ENCODE measurements at places on chromosomes 12 and 14. TPM values are rescaled to one million over a fixed set of nuclear protein-coding genes. Genes with fewer than 3 reads are reported as not detected.

GLIPR1 gene
- 6.2 TPM for total RNA-seq

GRCh38 chr12:103806803-103807202 is 34.2 kb downstream of the NT5DC3 start:
- no peaks in the 10 kb centered on the region for H3K36me3 ChIP-seq
- H3K27me3 ChIP-seq, result no peaks in the 10 kb centered on the region
- peak; percentile 48 for DNase-seq
- H3K27ac ChIP-seq, result peak overlapping the region; percentile 94
- H3K4me3 ChIP-seq, result no peak overlapping the region
- peaks cover 61% of the 10 kb centered on the region for H3K4me1 ChIP-seq

DNA sequence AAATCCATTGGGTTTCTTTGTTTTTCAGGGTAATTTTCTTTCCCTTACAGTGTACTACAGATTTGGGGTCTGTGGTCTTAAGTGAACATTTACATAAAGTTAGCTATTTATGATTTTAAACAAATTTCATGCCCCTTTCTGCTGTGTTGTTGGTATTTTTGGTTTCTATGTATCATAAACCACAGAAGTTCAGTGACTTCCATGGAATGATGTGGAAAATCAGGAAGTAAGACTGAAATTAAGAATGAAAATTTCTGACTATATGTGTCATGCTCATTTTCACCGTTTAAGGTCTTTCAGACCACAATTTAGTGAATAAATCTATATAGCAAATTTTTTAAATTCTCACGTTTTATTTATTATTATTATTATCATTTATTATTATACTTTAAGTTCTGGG is 31.7 kb downstream of the ETV6 start:
- DNase-seq, result no peak
- H3K27ac ChIP-seq, result no peak overlapping the region
- no peaks in the 10 kb centered on the region for H3K27me3 ChIP-seq
- H3K4me1 ChIP-seq, result no peaks in the 10 kb centered on the region
- H3K36me3 ChIP-seq, result no peaks in the 10 kb centered on the region

SAMD15 gene
- 7.8 TPM for total RNA-seq

DNA sequence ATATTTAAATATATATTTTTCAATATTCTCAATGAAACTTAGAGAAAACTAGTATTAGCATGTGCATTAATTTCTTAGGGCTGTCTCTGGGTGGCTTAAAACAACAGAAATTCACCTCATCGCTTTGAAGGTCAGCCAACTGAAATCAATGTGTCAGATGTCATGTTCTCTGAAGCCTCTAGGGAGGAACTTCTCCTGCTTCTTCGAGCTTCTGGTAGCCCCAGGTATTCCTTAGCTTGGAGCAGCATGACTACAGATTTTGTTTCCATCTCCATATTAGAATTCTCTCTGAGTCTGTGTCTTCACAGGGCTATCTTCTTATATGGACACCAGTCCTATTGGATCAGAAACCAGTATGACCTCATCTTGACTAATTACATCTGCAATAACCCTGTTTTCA is 221.5 kb downstream of the PDZRN4 start:
- no peaks in the 10 kb centered on the region for H3K36me3 ChIP-seq
- H3K4me3 ChIP-seq, result no peak overlapping the region
- no peak for DNase-seq

- no peaks in the 10 kb centered on the region for H3K36me3 ChIP-seq
- 0 out of 2 replicates have a peak overlapping the region, but pooled peaks have one; percentile 19 for H3K27ac ChIP-seq
- H3K4me3 ChIP-seq, result no peak overlapping the region
- peaks cover 6% of the 10 kb centered on the region for H3K4me1 ChIP-seq
- DNase-seq, result peak; percentile 93
- no peaks in the 10 kb centered on the region for H3K27me3 ChIP-seq
These were observed 67.3 kb downstream of the STXBP6 start for GRCh38 chr14:24982472-24983155.

APPL2 gene
- 24.3 TPM for total RNA-seq

OAS2 gene
- 0.98 TPM for total RNA-seq

GRCh38 chr12:89038831-89039512 is 313.3 kb downstream of the DUSP6 start:
- no peaks in the 10 kb centered on the region for H3K4me1 ChIP-seq
- H3K27me3 ChIP-seq, result no peaks in the 10 kb centered on the region
- H3K36me3 ChIP-seq, result no peaks in the 10 kb centered on the region
- no peak for DNase-seq
- H3K4me3 ChIP-seq, result no peak overlapping the region
- no peak overlapping the region for H3K27ac ChIP-seq

- H3K36me3 ChIP-seq, result no peaks in the 10 kb centered on the region
- H3K27me3 ChIP-seq, result no peaks in the 10 kb centered on the region
- no peak overlapping the region for H3K4me3 ChIP-seq
- DNase-seq, result no peak
- no peak overlapping the region for H3K27ac ChIP-seq
These were observed 805.2 kb downstream of the GALC start for GRCh38 chr14:87187786-87188185.

GRCh38 chr12:49535921-49536525 is 2.8 kb upstream of the KCNH3 start:
- DNase-seq, result peak; percentile 36
- no peaks in the 10 kb centered on the region for H3K36me3 ChIP-seq
- H3K4me1 ChIP-seq, result peaks cover 21% of the 10 kb centered on the region
- H3K27me3 ChIP-seq, result peaks cover 18% of the 10 kb centered on the region
- no peak overlapping the region for H3K4me3 ChIP-seq

DNA sequence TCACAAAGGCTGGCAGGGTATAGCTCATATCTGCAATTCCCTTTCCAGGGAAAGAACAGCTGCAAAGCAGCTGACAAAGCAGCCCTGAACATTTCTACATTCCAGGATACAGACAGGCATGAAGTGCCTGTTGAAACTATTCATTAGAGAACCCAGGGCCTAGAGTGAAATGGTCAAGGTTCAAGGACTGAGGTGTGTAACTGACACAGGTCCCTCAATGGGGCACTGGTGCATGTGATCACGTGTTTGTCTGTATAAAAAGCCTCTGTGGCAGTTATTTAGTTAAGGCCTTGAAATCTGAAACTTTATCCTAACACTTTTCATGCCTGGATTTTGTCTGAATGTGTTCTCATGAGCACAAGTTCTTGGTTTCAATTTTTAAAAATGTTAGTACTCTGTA is 47.1 kb downstream of the GIT2 start:
- H3K4me1 ChIP-seq, result peaks cover 32% of the 10 kb centered on the region
- no peaks in the 10 kb centered on the region for H3K27me3 ChIP-seq

Measured in PC-9 (cell line).